Left renal cortex interstitium (tissue), 4 donors: ENCODE measurements at places on chromosomes 13 and 19.

DNA sequence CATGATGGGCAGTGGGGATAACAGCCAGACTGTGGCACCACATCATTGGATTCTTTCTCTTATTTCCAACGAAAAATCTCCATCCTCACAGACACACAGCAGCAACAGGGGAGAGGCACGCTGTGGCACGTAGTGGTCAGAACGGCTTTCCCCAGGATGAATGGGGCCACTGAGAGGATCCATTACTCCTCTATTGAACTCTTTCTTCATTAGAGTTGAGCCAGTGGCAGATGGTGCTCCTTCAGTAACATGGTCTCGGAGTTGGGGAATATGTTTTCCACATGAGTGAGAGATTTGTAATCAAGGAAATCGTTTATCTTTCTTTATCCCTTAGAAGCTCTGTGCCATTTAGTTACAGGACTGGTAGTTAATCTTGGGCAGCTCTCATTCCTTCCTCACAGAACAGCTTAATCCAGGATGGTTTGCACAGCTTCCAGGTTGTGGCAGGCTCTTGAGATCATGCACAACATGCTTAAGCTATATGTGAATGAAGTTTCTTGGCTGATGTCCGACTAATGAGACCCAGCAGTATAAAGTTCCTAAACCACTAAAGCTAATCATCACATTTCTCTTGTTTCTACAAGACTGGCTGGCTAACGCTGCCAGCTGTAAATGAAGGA, 180.5 kb upstream of the SLC10A2 start:
- DNase-seq = no peak

GRCh38 chr13:99630269-99630898, 129.1 kb downstream of the TM9SF2 start:
- no peak for DNase-seq

DNA sequence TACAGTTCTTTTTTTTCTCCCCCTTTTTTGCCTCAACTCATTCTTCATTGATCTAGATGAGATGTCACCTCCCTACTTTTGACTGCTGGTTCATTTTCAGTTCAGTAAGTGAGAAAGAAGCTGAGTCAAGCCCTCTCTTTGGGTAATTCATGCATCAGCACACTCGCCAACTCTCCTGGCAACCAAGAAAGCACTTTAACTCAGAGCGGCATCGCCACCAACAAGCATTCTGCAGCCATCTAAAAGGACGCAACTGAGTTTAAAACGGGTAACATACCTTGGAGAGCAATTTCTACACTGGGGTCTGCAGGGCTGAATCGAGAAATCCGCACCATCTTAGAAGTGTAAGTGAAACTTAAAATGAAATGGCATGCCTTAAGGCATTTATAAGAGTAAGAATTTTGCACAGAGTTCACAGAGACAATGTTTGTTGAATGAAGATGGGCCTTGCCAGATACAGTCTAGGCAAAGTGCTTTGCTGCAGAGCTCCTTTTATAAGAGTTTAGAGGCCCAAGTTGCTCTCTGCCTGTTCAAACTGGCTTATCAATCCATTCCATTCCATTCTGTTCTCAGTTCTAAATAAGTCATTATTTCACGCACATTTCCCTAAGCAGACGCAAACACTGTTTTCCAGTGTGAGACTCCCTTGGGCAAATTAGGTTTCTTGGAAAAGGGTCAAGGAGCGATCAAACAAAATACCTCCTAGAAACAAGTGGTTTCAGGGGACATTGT, 338.0 kb downstream of the ENOX1 start:
- DNase-seq = no peak

GRCh38 chr13:75879656-75880055, 243.5 kb downstream of the LMO7 start:
- no peak for DNase-seq

DNA sequence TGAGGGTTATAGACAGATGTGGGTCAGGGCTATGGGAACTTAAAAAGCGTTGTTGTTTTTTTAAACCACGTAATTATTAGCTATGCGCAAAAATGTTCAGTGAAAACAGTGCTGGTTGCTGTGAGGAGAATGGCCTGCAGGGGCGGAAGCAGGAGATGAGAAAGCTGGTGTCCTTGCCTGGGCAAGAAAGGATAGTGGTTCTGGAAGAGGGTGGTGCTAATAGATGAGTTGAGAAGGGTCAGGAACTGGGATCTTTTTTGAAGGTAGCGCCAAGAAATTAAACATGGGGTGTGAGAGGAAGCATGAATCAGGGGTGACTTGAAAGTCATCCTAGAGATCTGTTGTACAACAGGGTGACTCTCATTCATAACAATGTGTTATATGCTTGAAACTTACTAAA, 4.8 kb upstream of the SMG9 start:
- no peak for DNase-seq

GRCh38 chr13:72199640-72200039, 332.6 kb upstream of the DACH1 start:
- DNase-seq = no peak
